ENCODE measurements at places on chromosomes 6 and 20. TPM values are rescaled to one million over a fixed set of nuclear protein-coding genes. Genes with fewer than 3 reads are reported as not detected.

The RIMS1 gene
- total RNA-seq, result not detected

GRCh38 chr6:43781941-43782704 lies 12.1 kb downstream of the VEGFA start:
- no peak for DNase-seq

DNA sequence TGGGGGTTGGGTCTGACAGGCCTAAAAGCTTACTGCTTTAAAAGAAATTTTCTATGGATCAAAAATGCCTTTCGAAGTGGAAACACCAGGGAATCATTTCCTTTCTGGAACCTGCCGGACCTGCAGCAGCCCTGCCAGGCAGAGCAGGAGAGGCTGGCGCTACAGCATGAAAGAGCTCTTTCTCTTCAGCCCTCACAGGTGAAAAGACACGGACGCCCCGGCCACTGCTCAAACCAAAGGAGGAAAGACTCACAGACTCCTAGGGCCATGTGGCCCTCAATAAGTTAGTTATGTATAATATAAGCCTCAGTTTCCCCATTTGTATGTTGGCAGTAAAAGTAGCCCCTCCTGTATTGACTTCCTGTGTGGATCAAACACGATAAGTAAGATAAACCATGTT lies 8.3 kb downstream of the SCML4 start:
- DNase-seq, result no peak

DNA sequence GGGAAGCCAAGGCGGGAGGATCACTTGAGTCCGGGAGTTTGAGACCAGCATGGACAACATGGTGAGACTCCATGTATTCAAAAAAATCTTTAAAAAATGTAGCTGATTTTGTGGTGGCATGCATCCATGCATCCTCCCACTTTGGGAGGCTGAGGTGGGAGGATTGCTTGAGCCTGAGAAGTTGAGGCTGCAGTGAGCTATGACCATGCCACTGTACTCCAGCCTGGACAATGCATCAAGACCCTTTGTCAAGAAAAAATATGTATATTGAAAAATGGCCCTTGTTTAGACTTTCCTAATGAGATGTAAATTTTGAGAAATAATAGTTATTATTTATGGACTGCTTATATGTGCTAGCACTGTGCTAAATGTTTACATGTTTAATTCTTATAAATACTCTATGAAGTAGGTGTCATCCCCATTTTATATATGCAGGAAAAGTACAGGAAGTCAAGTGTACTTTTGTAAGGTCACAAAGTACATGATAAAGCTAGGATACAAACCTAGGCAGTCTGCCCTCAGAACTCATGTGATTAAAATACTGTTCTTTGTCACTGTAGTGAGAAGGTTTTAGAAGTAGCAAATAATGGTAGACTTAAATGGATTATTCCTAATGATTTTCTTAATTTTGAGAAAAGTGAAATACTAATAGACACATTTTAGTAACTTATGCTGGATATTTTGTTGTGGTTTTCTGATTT lies 58.8 kb downstream of the ITCH start:
- no peak for DNase-seq

- no peak for DNase-seq
These were observed 108.9 kb upstream of the KCNG1 start for GRCh38 chr20:51131811-51132210.

- no peak for DNase-seq
These were observed 164.9 kb downstream of the UTRN start for GRCh38 chr6:144449911-144450597.

DNA sequence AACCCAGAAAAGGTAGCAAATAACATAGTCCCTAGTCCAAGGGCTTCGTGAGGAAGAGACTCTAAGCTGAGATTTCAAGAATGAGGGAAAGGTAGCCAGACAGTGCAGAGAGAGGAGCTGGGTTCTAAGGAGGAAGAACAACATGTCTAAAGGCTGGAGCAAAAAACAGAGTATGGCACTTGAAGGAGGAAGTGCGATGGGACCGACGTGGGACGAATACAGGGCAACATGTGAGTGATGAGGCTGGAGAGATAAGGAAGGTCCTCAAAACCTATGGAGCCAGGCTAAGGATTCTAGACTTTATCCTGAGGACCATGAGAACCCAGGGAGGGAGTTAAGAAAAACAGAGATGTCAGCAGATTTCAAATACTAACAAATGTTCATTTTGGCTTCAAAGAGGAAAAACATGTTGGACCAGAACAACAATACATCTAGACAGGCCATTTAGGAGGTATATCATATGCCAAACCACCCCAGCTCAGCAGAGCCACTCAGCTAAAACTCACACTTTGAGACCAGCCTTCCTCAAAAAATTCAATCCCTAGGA lies 17.5 kb downstream of the ATXN1 start:
- DNase-seq, result no peak

- no peak for DNase-seq
These were observed 100.7 kb downstream of the NOL4L start for GRCh38 chr20:32484225-32484957.

Data from A172 (cell line).